ENCODE measurements at places on chromosomes 4 and X.

DNA sequence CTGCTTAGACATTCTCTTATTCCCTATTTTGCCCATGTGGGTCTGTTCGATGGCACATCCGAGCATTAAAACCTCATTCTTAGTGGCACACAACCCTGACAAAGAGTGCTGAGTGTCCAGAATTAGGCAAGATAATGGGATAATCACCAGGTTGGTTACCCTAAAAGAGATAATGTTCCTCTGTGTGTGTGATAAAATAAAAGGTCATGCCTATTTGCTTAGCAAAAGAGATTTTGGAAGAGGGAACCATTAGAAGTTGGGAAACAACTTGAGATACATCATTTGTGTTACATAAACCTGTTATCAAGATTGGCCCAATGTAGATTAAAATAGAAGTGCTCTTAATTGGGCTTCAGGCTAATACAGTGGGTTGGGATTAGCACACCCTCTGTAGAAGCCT is 182.7 kb downstream of the NWD2 start:
- no peak for DNase-seq

- DNase-seq: no peak
Observed at GRCh38 chr4:184933311-184933710, 85.0 kb upstream of the HELT start.

- DNase-seq: no peak
Observed at GRCh38 chrX:153441981-153442380, 3.9 kb downstream of the TREX2 start.

GRCh38 chrX:21955403-21956189 is 15.1 kb downstream of the SMS start:
- no peak for DNase-seq

DNA sequence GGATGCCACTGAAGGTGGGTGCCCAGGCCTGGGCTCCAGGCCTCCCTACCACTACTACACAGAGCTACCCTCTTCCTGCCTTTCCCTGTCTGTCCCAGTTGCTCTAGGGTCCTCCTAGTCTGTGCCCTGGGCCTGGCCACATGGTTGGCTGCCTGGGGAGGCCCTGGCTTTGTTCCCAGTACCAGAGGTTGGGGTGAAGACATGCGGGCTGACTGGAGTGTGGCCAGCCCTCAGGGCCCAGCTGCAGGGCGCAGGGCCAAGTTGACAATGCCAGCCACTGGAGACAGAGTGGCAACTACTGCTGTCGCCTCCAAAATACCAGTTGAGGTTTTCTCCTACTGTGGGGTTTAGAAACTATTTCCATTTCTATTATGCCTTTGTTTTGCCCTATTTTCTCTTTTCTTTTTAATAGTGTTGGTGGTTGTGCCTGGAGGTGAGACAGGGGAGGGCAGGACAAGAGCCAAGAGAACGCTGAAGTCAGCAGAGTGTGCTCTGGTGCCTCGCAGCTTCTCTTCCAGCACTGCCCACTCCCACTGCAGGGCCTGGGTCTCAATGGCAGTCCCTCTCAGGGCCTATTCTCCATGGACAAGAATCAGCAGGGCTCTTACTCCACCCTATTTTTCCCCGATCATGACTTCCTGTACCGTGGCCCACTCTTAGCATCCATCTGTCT is 32.2 kb upstream of the XPNPEP2 start:
- peak; percentile 30 for DNase-seq

DNA sequence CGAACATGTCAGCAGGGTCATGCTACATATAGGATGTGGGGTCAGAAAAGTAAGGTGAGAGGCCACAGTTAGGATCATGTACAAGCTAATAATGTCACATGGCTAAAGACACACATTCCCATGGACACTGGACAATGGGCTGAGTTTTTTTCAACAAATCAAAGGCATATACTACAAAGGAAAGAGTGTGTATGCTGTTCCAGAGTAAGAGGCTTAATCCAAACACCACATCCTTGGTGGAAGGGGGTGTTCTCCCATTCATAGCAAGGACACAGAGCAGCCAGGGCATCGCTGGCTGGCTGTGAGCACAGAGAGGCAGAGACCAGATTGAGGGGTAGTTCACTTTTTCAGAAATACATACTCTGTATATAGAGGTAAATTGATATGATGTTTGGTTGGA is 131.7 kb downstream of the MGST2 start:
- DNase-seq: no peak

- no peak for DNase-seq
Observed at GRCh38 chrX:25344161-25344936, 328.6 kb upstream of the ARX start.

GRCh38 chr4:184101711-184102110 is 116.0 kb downstream of the ENPP6 start:
- no peak for DNase-seq

GRCh38 chr4:6969826-6970800 is 60.5 kb downstream of the TBC1D14 start:
- DNase-seq: no peak

DNA sequence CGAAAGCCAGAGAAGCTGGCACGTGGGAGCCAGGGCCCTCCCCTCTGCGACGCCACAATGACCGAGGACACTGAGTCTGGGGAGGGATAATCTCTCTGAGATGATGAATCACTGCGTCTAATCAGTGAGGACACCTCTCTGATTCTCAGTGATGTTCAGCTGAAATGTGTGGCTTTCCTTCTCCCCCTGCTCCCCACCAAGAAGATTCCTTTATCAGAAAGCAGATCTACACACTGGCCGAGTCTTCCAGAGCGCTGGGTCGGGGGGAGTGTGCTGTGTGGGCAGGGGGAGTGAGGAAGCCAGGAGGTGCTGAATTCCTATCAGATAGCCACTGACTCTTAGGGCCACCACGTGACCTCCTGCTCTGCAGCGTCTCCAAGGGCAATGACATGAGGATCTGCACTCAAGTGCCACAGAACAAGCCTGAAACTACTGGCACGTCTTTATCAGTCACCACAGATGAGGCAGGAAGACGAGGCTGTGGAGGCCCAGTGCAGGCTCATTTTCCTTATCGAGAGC is 89.2 kb downstream of the GATB start:
- DNase-seq: no peak

- DNase-seq: peak; percentile 90
Observed at GRCh38 chr4:123120473-123120872, 198.1 kb upstream of the NUDT6 start.

DNA sequence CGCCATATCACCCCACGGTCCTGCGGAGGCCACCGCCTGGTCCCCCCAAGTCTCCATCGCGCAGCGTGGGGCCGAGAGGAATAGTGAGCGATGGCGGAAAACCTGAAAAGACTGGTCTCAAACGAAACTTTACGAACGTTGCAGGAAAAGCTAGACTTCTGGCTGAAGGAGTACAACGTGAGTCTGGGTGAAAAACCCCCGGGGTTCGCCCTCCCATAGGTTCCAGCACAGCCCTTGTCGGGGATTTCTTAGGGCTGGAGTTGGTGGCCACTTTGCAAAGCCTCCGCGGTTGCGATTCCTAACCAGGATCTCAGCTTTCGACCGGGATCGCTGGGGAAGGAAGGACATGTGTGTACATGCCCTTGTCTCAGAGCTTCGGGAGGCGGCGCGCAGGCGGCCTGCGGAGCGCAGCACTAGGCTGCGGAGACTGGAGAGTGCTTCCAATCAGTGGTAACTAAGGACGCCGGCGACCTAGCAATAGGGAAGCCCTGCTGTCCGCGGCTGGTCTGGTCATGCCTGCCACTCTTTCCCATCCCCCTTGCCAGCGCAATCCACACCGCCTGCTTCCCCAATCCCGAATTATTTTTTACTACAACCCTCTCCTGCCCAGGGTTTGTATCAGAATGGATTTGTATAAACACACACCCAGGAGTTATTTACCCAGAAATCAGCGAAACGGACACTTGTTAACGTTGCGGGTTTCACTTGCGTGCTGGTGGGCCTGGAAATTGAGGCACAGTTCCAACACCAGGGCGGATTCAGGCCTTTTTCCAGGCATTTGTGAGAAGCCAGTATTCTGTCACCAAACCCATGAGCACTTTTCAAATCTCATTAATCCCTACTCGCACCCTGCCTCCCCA is 741 bp downstream of the SPATA18 start:
- DNase-seq: no peak

GRCh38 chr4:53208753-53209152 is 157.1 kb downstream of the SCFD2 start:
- DNase-seq: no peak

DNA sequence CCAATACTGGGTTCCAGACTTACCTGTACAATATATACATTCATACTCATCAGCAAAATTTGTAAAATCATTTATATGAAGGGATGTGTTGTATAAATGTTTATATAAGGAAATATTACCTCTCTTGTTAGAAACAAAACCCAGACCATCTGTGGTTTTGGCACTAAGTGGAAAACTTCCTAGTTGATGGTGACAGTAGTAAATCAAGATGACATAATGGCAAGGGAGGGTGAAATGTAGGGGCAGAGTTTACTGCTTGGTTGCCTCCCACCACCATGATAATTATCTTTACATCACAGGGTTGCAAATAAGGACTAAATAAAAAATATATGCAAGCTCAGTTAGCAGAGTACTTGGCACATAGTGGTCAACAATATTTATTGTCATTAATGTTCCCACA is 365.3 kb upstream of the TEX13C start:
- no peak for DNase-seq

- no peak for DNase-seq
Observed at GRCh38 chr4:79181190-79181589, 144.7 kb downstream of the NAA11 start.

DNA sequence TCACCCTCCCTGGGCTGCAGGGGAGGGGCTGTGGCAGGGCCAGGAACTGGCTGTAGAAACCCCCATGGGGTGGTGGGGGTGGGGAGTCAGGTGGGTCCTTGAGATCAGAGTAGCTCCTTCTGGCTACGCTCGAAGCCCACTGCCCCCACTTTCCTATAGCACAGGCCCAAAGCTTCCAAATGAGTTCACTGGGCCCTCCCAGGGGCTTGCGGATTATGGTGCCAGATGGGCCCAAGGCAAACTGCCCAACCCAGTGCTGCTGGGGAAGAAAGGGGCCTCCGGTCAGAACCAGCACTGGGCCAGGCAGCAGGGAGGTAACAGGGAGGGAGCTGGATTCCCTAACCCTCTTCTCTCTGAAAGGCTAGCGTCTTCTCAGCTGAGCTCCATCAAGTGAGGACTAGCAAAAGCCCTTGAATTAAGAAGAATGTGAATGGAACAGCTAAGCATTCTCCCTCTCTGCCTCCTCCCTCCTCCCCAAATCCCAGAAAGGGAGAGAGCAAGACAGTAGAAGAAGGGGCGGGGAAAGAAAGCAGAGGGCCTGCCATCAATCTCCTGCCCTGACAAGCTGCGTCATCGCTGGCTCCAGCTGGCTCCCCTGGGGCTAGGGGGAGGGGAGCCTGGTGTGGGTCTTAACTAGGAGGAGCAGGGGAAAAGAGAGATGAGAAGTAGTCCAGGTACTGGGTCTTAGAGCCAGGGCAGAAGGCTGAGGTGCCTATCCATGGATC is 34.7 kb downstream of the FRMPD3 start:
- no peak for DNase-seq

DNA sequence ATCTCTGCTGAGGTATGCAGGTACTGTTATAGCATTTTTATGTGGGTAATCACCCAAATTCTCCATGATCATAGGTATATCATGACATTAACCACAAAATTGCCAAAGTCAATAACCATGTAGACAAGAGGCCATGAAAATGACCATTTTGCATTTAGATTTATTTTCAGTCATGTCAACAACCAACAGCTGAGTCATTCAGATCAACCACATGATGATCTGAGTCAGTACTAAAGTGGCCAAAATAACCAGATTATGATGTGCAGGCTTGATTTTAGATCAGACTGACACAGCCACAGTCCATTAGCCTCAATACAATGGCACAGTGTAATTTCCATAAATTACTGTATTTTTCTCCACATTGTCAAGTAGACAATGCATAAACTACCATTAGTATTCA is 240.5 kb downstream of the GRIA3 start:
- peak; percentile 91 for DNase-seq

- DNase-seq: no peak
Observed at GRCh38 chr4:185729391-185729804, 82.6 kb downstream of the SORBS2 start.

GRCh38 chr4:54493862-54494261 is 163.9 kb upstream of the KIT start:
- DNase-seq: peak; percentile 45

DNA sequence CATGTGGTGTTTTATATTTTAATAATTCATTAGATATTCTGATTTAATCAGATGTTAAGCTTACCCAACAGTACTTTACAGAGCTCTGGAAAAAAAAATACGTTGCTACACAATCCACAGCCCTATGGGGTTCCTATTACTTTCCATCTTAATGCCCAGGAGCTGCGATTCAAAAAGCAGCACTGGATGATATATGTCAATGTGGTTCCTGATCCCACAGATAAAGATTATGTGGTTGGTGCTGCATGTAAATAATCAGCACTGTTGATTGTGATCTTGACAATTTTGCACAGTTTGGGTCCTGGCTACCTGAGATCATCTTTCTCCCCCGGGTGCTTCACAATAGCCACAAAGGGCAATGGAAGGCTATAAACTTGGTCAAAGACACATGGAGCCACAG is 72.7 kb upstream of the DCLK2 start:
- no peak for DNase-seq

DNA sequence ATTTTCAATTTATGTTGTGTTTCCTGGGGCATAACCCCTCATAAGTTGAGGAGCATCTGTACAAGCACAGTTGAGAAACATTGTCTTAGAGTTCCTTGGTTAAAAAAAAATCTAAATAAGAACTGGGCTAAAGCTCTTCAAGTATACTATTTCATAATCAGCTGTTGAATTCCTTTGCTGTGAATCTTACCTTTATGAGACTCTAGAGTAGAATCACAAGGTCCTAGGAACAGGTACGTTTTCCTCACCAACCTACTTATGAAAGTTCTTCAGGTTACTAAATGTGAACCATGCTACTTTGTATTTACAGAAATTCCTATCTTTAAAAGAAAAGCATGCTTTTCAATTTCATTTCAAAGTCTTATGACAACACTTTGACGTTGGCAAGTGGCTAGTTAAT is 20.9 kb upstream of the SOD3 start:
- peak; percentile 60 for DNase-seq

DNA sequence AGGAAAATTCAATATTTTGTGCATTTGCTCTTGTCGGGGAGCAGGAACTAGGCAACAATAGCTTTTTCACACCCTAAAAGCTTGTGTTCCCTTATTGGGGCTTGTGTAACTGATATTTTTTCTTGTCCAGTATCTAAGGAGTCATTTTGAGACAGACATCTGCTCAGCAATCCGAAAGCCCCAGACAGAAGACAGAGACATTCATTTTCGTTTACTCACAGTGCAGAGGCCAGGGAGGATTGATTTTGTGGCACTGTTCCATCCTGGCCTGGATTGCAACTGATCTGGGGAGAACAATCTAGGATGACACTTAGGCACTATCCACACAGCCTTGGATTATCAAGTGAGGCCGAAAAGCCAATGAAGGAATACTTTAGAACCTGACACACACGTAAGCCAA is 27.4 kb upstream of the PLAC1 start:
- DNase-seq: no peak

DNA sequence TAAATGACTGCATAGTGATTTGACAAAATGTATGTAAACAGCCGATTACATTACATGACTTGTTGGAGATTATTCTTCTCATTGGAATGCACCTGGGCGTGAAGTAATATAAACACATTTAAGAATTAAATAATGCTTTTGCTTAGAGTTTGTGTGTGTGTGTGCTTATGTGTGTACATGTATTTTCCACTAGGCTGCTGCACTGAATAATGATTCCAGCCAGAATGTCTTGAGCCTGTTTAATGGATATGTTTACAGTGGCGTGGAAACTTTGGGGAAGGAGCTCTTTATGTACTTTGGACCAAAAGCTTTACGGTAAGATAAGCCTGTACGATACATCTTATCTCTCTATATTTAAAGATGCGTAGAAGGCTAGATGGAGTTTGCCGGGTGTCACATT is 12.6 kb downstream of the NEIL3 start:
- no peak for DNase-seq
